ENCODE measurements at places on chromosomes 6 and 20.

DNA sequence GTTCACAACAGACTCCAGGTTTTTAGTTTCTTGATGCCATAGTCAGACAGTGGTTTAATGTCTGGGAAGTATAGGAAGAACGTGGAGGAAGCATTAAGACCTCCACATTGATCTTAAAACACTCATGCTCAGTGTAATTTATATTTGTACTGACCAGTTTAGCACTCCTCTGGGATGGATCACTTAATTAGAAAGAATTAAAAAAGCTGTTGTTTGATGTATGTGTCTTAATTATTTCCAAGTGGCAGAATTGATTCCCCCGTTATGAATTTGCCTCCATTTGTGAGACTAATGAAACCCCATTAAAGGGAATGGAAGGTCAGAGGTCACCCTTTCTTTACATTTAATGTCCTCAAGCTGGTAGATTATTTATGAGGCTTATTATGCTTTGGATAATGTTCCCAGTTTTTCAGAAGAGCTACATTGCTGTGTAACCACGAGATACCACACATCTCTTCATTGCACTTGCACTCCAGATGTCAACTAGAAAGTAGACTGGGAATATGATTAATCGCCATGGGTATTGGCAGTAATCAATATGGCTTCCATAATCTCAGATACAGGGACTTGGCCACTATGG, 270.0 kb upstream of the JAG1 start:
- no peak for DNase-seq

DNA sequence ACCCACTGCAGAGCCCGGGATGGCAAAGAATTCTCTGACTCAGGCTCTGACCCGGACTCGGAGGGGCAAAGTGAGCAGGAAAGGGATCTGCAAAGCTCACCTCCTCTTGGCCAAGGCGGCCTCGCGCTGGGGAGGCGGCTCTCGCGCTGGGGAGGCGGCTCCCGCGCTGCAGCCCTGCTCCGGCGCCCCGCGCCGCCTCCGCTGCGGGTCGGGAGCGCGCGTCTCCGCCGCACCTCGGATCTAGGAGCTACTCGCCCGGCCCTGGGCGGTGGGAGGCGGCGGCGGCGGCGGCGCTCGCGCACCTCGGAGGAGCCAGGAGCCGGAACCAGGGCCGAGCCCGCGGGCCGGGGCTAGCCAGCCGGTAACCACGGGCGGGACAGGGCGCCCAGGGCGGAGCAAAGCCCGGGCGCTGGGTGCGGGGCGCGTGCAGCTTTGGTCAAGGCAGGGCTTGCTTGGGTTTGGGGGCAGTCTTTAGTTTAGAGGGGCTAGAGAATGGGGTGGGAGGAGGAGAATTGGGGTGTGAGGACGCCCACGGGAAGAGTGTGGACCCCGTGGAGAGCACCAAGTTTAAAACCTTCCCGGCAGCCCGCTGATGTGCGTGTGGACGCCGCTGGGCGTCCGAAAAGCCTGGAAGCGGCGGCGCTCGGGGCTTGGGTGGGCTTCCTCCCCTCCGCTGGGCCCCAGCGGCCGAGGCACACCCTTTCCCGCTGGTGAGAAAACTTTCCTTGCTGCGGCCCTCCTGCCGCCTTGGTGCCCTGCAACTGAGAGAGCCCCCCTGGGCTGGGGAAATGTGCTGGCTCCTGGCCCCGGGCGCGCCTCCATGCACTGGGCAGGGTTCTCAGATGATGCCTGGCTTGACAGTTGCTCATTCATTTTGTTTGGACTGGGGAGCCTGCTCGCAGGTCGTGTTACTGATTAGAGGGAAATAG, at the start of gene MRAP2:
TSS of gene MRAP2 (plus strand) at position 250 of the 929 bp plus-strand sequence. CDS start 21,547 bp downstream, outside the sequence.
- no peak for DNase-seq

- no peak for DNase-seq
Measured at GRCh38 chr6:158039178-158039557, 57.5 kb downstream of the SYNJ2 start.

DNA sequence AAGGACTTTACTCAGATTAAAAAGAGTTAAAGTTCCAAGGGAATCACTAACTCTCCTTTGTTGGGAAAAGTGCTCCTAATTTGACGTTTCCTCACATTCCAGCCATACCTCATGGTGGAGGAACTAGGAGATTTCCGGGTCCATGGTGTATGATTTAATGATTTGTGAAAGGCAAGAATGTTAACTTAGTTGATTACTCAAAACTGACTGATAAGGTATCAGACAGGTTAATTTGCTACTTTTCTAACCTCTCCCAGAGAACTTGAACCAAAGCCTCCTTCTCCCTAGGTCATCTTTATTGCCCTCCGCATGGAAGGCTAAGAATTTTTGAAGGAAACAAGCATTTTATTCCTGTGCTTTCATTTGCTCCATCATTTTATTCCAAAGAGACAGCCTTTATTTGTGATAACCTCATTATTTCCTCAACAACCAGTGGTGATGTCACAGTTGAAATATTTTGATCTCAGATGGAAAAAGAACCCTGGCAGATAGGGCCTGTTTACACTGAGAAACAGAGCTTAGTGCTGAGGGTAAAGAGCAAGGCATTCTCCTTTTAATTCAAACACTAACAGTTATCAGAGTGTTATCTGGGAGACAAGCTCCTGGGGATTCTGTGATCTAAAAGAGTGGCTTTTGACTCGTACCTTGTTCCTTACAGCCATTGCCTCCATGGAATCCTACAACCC, 57.4 kb upstream of the BMP2 start:
- no peak for DNase-seq

GRCh38 chr6:8074213-8074612, 10.0 kb upstream of the BLOC1S5 start:
- no peak for DNase-seq

GRCh38 chr6:109027964-109028363, 66.7 kb downstream of the SESN1 start:
- no peak for DNase-seq

GRCh38 chr20:44583157-44583556, 778 bp downstream of the PKIG start:
- DNase-seq, result no peak

Measured in activated T-helper 1 cell treated with Interleukin-2 at 50 U/mL for 16 hours (primary cell).